ENCODE measurements at places on chromosomes 1 and 21. TPM values are rescaled to one million over a fixed set of nuclear protein-coding genes. Genes with fewer than 3 reads are reported as not detected.

Gene FALEC
- not detected for polyA plus RNA-seq

Gene REN
- not detected for polyA plus RNA-seq

Gene NFASC
- 17.5 TPM for polyA plus RNA-seq

Gene DCST2
- polyA plus RNA-seq, result not detected

Gene LCE2A
- polyA plus RNA-seq, result not detected

Gene LYPD8
- polyA plus RNA-seq, result 6.6 TPM

Gene GBP4
- 0.07 TPM for polyA plus RNA-seq

All from Purkinje cell (primary cell).